ENCODE measurements at places on chromosomes 12 and 14. TPM values are rescaled to one million over a fixed set of nuclear protein-coding genes. Genes with fewer than 3 reads are reported as not detected.

Gene SBNO1
- total RNA-seq: 39.2 TPM

Gene HVCN1
- total RNA-seq: 0.95 TPM

Gene FAIM2
- not detected for total RNA-seq

Gene RDH12
- 0.17 TPM for total RNA-seq

Gene A2M
- not detected for total RNA-seq

- DNase-seq: no peak
Measured at GRCh38 chr12:128617304-128617833, 206.4 kb downstream of the SLC15A4 start.

GRCh38 chr12:97638739-97639138 lies 176.1 kb downstream of the RMST start:
- no peak for DNase-seq

DNA sequence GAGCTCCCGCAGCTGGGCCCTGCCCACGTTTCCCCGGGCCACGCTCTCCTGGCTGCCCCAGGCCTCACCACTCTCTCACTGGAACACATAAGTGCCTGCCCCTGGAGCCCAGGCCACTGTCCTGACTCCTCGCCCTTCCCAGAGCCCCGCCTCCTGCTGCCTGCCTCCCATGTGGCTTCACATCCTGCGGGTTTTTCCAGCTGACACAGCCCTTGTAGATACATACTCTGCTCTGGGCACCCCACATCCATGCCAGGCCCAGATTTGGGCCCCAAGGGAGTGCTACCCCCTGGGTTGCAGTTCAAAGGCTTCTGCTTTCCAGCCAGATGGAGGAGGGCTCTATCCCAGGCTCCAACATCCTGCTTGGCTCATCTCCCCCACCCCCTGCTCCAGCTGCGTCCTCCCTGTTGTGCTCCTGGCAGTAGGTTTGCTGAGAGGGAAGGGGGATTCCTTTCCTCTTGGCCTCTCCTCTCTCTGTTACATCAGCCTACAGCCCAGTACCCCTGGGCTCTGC lies 60.1 kb downstream of the TSPAN9 start:
- DNase-seq: peak; percentile 32

DNA sequence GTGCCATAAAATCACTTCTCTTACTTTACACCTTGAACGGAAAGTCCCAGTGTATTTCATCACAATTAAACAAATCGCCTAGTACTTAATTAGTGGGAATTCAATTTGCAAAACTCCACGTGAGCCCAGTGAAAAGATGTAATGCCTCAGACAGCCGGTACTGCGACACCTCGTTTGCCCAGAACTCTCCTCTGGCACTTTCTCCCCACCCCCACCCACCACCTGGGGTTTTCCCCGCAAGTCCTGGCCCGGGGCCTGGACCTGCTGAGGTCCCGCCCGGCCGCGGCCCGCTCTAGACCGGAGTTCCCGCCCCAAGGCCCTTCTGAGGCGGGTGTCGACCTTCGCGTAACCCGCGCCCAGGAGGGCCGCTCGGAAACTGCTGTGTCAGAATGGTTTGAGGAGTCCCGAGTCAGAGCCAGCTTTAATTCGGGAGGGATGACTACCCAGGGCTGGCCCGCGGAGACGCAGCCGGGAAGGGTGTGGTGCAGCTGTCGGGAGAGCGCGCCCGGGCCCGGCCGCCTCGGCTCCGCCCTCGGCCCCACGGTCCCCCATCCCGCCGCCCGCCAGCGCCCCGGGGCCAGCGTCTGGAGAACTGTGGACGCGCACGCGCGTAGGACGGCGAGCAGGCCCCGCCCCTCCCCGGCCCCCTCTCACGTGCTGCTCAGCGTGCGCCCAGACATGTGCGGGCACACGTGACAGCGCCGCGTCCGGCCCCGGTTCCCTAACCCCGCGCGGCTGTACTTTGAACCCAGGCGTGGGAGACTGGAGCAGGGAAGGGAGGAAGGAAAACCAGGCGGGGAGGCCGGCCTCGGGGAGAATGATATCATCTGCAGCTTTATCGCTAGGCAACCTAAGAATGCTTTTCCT lies 10.8 kb downstream of the BHLHE41 start:
- DNase-seq: peak; percentile 80

- no peak for DNase-seq
Measured at GRCh38 chr12:103308396-103308795, 187.4 kb downstream of the C12orf42 start.

GRCh38 chr12:131000000-131000486 lies 46.3 kb downstream of the ADGRD1 start:
- peak; percentile 9 for DNase-seq

DNA sequence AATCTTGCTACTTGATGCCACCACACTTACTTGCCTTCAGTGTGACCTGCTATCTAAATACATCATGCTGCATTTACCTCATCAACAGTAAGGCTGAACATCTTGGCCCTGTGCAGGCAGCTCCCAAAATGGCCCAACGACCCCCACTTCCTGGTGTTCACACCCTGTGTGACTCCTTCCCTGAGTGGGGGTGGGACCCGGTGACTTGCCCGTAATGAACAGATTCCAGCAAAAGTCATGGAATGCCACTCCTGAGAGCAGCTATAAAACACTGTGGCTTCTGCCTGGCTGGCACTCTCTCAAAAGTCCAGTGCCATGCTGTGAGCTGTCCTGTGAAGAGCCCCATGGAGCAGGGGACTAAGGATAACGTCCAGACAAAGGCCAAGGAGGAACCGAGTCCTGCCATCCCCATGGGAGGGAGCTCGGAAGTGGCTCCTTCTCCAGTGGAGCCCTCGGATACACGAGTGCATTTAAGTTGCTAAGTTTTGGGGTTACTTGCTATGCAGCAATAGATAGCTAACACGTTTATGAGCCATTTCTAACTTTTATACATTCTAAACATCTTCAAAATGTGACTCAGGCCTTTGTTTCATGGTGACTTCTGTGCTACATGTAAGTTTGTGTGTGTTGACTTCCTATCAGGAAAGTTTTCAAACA lies 33.0 kb downstream of the P2RX2 start:
- DNase-seq: no peak

DNA sequence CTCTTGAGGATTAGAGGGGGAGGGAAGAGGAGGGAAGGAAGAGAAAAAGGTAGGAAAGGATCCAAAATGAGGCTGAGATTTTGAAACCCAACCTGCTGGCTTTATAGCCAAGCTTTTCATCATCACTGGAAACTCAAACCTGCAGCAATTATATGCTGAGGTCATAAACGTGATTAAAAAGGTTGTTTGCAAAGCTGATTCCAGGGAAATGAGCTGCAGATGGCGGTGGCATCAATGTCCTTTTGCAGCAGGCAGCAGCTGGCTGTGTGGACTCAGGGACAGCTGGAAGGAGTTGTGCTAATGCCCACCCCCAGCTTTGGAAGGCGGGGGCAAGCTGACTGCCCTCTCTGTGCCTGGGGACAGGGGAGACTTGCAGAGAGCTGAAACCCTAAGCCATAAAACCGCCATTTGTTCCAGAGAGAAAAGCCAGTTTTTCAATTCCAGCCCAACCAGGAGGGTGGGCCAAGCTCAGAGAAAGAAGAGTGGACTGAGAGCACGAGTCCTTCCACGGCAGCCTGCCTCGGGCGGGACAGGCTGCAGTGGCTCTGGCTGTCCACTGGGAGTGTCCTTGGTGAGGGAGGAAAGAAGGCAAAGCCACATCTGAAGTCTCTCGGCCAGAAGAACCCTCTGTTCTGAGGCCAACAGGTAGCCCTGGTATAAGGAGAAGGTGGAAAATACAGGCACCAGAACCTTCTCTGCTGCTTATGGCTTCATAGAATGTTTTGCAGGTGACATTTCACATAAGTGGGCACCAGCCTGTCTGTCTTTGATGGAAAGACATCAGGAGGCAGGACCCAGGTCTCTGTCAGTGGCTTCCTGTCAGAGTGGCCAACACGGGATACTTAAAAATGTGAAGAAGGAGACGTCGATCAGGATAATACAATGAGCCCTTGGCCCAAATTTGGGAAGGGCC lies 90.7 kb downstream of the SINHCAF start:
- peak; percentile 21 for DNase-seq

Measured in A172 (cell line).